AG08395 (cell line): ENCODE measurements at places on chromosomes 1 and 21.

- DNase-seq: no peak
Measured at GRCh38 chr1:65319141-65319540, 9.8 kb downstream of the DNAJC6 start.

DNA sequence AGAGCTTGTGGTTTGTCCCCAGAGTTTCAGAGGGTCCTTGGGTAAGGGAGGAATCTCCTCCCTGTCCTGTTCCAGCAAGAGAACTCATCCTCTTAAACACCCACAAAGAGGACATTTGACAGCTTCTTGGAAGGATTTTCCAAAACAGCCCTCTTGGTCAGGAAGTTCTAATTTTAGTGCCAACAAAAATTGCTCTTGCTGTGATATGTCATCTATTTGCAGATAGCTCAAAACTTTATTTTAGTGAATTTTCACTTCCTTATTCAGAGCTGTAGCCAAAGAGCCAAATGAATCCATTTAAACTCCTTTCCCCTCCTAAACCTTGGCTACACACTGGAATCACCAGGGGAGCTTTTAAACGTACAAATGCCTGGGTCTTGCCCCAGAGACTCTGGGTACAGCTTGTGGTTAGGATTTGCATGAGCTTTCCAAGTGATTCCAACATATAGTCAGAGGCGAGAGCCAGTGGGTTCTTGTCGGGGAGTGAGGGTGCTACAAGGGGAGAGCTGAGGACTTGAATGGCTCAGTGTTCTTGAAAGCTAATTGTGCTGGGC, 11.8 kb upstream of the RASSF5 start:
- no peak for DNase-seq

GRCh38 chr1:40753142-40753882, 30.3 kb upstream of the KCNQ4 start:
- no peak for DNase-seq

- no peak for DNase-seq
Measured at GRCh38 chr1:182611787-182612186, 7.6 kb upstream of the RGS16 start.

- DNase-seq: no peak
Measured at GRCh38 chr1:22317231-22317919, 134.3 kb upstream of the ZBTB40 start.

DNA sequence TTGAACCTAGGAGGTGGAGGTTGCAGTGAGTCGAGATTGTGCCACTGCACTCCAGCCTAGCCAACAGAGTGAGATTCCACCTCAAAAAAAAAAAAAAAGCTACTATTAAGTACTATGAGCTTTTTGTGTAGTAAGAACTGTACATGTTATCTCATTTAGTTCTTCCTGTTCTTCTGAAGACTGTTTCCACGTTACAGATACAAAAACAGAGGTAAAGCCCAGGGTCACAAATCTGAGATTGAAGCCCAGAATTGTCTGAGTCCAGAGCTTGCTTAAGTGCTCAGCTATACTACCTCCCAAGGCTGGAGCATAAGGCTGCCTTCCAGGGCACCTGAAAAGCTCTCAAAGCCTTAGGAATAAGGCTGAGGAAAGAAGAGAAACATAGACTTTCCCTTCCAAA, 2.9 kb downstream of the FABP3 start:
- no peak for DNase-seq

- no peak for DNase-seq
Measured at GRCh38 chr1:228979774-228980173, 244.5 kb downstream of the RHOU start.

GRCh38 chr1:220432408-220432807, 95.5 kb upstream of the MARK1 start:
- DNase-seq: no peak

DNA sequence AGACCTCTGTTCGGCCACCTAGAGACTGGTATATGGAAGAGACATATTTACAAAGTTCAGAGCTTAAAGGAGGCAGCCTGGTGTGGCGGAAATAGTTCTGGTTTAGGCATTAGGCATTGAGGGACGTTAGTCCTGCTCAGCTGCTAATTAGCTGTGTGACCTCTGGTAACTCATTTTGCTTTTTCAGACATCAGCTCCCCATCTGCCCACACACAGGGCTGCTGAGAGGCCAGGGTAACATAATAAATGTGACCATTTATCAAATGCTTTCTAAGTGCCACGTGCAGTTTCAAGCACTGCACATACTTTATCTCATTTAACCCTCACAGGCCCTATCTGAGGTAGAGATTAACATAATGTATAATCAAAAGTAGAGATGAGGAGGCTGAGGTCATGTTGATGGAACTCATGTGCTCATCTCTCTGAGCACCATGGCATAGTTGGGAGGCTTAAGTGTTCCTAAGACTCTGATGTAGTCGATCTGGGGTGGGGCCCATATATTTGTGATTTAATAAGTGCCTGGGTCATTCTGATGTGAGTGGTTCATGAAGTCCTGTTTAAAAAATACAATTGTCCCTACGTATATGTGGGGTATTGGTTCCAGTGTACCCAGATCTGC, 267.2 kb upstream of the PLXNA2 start:
- no peak for DNase-seq
